ENCODE measurements at places on chromosomes 12 and 14. TPM values are rescaled to one million over a fixed set of nuclear protein-coding genes. Genes with fewer than 3 reads are reported as not detected.

Gene DIO3
- 0.03 TPM for total RNA-seq

Gene ST8SIA1
- total RNA-seq = 0.06 TPM

Gene RASAL1
- total RNA-seq = 0.45 TPM

Gene CSAD
- 6.1 TPM for total RNA-seq

Gene HOXC9
- total RNA-seq = 11.1 TPM

Gene NCOR2
- 228 TPM for total RNA-seq

All from A549 treated with CORT108297 at 1 μM for 4 hours (cell line).